Activated CD4-positive, alpha-beta memory T cell treated with anti-CD3 and anti-CD28 coated beads, Interleukin-2, amount 10 ng/mL, durations not matched to agents 7 days and 5 days (primary cell): ENCODE measurements at places on chromosomes 2 and 18.

- H3K36me3 ChIP-seq = peaks cover 76% of the 10 kb centered on the region
- peaks cover 90% of the 10 kb centered on the region for H3K4me1 ChIP-seq
- no peak overlapping the region for H3K4me3 ChIP-seq
- no peaks in the 10 kb centered on the region for H3K27me3 ChIP-seq
- DNase-seq = no peak
Measured at GRCh38 chr2:233423552-233423860, 69.2 kb downstream of the DGKD start.

DNA sequence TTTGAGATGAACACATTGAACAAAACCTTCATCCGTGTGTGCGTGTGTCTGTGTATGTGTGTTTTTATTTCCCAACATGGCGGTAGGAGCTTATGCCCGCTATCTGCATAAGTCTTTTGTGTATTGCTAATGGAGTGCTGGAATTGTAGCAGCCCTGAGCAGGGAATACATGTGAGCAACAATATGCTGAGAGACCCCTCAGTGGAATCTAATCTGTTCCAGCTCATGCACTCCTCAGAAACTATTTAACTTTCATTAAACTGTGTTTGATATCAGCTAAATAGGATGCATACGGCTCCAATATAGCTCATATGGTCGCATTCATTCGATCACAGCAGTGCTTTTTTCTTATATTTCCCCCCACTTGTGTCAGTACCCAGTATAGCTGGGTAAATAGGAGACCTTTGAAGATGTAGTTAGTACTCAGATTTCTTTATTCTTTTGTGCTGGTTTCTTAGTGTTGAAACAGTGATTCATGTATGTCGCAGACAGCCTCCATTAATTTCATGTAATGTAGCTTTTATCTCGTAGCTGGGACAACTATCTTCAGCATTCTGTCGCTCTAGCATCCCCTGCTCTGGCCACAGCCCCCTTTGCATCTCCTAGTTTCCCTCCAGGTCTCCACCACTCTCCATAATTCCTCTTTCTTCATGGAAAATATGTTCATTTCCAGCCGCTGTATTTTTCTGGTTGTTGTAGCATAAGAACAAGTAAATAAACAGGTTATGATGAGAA lies 891.2 kb downstream of the BCL11A start:
- no peaks in the 10 kb centered on the region for H3K27me3 ChIP-seq
- no peak overlapping the region for H3K4me3 ChIP-seq
- no peaks in the 10 kb centered on the region for H3K4me1 ChIP-seq
- no peak for DNase-seq

DNA sequence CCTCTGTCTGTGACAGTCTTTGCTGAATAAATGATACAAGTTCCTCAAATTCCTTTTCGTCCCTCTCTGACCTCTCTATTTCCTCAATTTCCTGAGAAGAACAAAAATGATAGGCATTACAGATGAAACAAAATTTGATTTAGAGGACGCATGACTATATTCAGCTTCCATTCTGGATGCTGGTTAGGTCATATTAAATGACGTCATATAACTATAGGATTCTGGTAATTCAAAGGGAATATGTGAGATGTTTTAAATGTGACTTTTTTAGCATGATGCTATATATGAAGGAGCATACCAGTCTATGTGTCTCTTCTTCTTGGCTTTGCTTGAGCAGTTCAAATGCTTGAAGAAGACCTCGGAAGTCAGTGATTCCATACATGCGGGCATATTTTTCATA lies 102.3 kb downstream of the TTN start:
- DNase-seq = no peak
- H3K27ac ChIP-seq = no peak overlapping the region
- H3K4me3 ChIP-seq = no peak overlapping the region
- H3K4me1 ChIP-seq = peaks cover 1% of the 10 kb centered on the region
- H3K36me3 ChIP-seq = no peaks in the 10 kb centered on the region

- no peak overlapping the region for H3K4me3 ChIP-seq
- H3K27ac ChIP-seq = no peak overlapping the region
- peaks cover 26% of the 10 kb centered on the region for H3K27me3 ChIP-seq
- H3K36me3 ChIP-seq = no peaks in the 10 kb centered on the region
Measured at GRCh38 chr2:121969166-121969565, 213.7 kb downstream of the TSN start.

- no peaks in the 10 kb centered on the region for H3K36me3 ChIP-seq
- H3K4me1 ChIP-seq = no peaks in the 10 kb centered on the region
- no peak for DNase-seq
- H3K27ac ChIP-seq = no peak overlapping the region
Measured at GRCh38 chr2:13604951-13605661, 888.4 kb downstream of the TRIB2 start.

GRCh38 chr2:20418519-20418918 lies 28.4 kb upstream of the RHOB start:
- no peak overlapping the region for H3K27ac ChIP-seq
- peaks cover 6% of the 10 kb centered on the region for H3K4me1 ChIP-seq
- H3K36me3 ChIP-seq = no peaks in the 10 kb centered on the region
- DNase-seq = no peak

DNA sequence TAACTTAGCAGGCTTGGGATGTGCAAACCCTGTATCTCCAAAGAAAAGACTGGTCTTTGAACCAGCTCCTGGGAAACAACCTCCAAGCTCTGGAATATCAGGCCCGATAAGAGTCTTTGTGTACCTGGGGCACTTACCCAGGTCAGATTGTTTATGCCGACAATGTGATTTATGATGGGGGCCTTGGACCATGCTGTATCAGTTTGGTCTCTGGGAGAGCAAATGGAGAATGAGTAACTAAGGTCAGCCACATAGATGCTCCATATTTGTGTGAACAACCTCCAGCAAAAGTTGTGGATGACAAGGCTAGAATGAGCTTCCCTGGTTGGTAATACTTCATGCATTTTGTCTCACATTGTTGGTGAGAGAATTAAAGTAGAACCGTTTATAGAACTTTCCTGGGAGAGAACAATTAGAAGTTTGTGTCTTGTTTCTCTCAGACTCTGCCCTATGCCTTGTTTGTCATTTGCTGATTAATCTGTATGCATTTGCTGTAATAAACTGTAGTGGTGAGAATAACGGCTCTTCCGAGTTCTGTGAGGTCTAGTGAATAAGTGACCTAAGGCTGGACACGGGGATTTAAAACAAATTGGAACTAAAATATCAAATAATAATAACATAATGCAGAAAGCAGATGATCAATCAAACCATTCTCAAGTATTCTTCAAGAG lies 259.1 kb downstream of the XIRP2 start:
- no peak overlapping the region for H3K4me3 ChIP-seq
- DNase-seq = no peak
- H3K36me3 ChIP-seq = no peaks in the 10 kb centered on the region
- H3K27me3 ChIP-seq = no peaks in the 10 kb centered on the region

DNA sequence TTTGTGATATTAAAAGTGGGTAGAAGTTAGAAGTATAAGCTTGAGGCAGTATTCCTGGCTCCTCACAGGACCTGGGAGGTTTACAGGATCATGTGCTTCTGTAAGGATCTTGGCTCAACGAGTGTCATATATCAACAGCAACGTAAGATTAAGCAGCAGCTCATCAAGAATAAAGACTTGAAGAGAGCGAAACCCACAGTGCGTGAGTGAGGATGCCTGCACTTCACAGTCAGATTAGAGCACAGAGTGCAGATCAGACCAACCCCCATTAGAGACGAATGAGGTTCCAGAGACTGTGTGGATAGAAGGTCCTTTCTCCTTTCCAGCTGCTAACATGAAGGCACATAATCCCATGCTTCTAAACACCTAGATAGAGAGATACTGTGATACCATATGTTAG lies 1656.7 kb upstream of the NXPH2 start:
- H3K27me3 ChIP-seq = no peaks in the 10 kb centered on the region
- H3K27ac ChIP-seq = no peak overlapping the region
- H3K4me3 ChIP-seq = no peak overlapping the region

- H3K36me3 ChIP-seq = no peaks in the 10 kb centered on the region
- no peak overlapping the region for H3K4me3 ChIP-seq
- no peaks in the 10 kb centered on the region for H3K4me1 ChIP-seq
Measured at GRCh38 chr2:133508546-133509165, 59.6 kb downstream of the NCKAP5 start.

DNA sequence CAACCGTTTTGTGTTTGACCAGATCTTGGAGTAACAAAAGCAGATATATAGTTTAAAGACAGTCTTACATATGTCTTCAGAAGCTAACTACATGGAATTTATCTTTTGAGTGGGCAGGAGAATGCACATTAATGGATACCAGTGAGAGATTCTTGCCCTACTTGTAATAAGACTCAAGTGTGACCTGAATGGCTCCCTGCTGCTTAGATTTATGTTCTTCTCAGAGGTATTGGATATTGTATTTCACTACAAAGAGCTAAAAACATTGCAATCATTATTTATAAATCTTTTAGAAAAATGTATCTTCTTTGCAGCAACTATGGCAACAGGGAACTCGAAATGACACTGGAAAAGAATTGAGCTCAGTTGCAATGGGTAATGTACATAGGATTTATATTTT lies 227.7 kb downstream of the LRRTM4 start:
- H3K4me1 ChIP-seq = no peaks in the 10 kb centered on the region
- no peak overlapping the region for H3K27ac ChIP-seq
- no peak for DNase-seq

DNA sequence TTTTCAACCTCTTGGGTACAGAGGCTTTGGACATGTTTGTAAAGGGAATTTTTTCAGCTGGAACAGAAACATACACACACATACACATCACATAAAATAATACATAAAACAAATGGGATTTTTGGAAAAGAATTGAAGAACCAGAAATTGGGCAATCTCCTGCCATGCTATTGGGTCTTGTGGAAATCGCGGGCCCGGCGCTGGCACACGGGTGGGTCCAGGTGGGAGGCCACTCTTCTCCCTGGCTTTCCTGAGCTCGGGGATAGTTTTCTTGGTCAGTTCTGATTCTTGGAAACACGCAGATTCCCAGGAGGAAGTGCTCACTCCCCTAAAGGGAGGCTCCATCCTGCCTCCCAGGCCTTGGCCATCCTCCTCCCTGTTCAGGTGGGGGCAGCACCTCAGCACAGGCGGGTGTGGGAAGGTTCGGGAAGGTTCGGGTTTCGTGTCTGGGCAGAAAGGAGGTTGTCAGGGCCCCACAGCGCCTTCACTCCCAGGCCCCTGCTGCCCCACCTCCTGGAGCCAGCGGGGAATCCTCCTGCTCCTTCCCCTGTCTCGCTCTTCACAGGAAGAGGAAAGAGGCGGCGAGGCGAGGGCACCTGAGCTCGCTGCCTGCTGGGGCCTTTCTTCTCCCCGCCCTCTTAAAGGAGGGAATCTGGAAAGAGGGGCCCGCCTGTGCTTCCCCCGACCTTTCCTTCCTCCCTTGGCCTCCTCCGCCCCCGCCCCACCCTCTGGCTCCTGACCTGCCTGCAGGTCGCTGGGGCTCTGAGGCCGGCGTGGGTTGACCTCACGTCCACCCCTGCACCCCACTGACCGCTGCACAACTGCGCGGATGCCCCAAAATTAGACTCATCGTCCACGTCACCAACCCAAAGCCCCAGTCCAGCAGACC lies 97.8 kb upstream of the PXDN start:
- no peak overlapping the region for H3K27ac ChIP-seq
- no peaks in the 10 kb centered on the region for H3K36me3 ChIP-seq
- H3K4me1 ChIP-seq = no peaks in the 10 kb centered on the region
- H3K4me3 ChIP-seq = no peak overlapping the region
- DNase-seq = no peak

GRCh38 chr2:160097326-160097725 lies 34.9 kb upstream of the PLA2R1 start:
- no peak overlapping the region for H3K27ac ChIP-seq
- DNase-seq = no peak
- H3K4me1 ChIP-seq = no peaks in the 10 kb centered on the region
- no peak overlapping the region for H3K4me3 ChIP-seq
- H3K36me3 ChIP-seq = no peaks in the 10 kb centered on the region

- H3K27me3 ChIP-seq = no peaks in the 10 kb centered on the region
- no peak overlapping the region for H3K4me3 ChIP-seq
- H3K4me1 ChIP-seq = no peaks in the 10 kb centered on the region
- no peak for DNase-seq
- H3K36me3 ChIP-seq = no peaks in the 10 kb centered on the region
- H3K27ac ChIP-seq = no peak overlapping the region
Measured at GRCh38 chr18:7317804-7318231, 86.9 kb downstream of the LRRC30 start.

DNA sequence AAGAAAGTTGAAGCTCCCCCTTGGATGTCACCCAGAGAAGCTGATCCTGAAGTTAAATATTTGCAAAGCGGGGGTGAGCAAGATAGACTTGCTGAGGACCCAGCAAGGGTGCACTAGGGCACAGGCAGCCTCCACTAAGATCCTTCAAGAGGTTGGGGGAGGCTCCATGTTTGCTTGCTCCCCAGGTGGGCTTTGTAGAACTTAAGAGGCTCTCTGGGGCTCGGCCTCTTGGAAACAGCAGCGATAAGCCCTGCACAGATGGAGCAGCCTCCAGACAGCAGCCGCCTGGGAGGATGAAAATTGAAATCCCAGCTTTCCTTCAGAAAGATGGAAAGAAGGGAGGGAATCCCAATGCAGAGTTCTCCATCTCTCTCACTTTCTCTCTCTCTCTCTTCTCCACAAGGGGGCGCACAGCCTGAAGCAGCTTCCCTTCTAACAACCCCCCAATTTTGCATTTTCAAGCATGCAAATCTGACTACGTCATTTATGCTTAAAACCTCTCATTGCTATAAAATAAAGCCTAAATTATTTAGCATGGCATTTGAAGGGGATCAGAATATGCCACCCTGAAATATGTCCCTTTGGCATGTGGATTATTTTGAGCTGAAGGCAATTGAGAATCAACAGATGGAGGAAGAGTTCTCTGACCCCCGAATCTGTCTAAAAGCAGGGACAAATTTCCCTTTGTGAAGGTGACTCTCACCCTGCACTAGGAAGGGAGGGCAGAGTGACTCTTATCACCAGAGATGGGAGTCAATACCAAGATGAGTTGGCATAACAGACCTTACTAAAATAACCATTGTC lies 185.7 kb upstream of the KLHL29 start:
- no peaks in the 10 kb centered on the region for H3K36me3 ChIP-seq
- no peak for DNase-seq
- no peak overlapping the region for H3K27ac ChIP-seq
- H3K27me3 ChIP-seq = no peaks in the 10 kb centered on the region
- no peaks in the 10 kb centered on the region for H3K4me1 ChIP-seq
- H3K4me3 ChIP-seq = no peak overlapping the region

GRCh38 chr2:58890865-58891525 lies 649.9 kb upstream of the FANCL start:
- no peaks in the 10 kb centered on the region for H3K27me3 ChIP-seq
- H3K27ac ChIP-seq = no peak overlapping the region
- no peaks in the 10 kb centered on the region for H3K4me1 ChIP-seq
- no peak for DNase-seq
- no peaks in the 10 kb centered on the region for H3K36me3 ChIP-seq
- H3K4me3 ChIP-seq = no peak overlapping the region

- H3K27ac ChIP-seq = no peak overlapping the region
- no peak overlapping the region for H3K4me3 ChIP-seq
- peaks cover 2% of the 10 kb centered on the region for H3K4me1 ChIP-seq
Measured at GRCh38 chr2:203341741-203342310, 13.6 kb downstream of the ABI2 start.
